Activated CD4-positive, alpha-beta T cell treated with anti-CD3 and anti-CD28 coated beads for 24 hours (primary cell): ENCODE measurements at places on chromosomes 11 and 22.

DNA sequence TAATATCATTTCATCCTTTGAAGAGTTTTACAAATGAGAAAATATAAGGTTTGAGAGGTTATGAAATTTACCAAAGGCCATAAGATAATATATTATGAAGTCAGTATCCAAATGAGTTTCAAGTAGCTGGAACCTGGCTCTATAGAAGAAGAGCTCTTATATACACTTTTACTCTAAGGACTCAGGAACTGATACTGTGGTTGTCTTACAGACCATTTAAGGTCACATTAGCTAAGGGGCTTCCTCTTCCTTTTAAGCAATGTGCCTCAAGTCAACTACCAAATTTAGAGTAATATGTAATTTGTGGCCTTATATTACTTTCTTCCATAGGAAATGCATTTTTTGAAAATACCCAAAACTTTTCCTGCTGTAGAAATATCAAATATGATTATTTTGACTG lies 369.3 kb downstream of the DLG2 start:
- no peak for DNase-seq

DNA sequence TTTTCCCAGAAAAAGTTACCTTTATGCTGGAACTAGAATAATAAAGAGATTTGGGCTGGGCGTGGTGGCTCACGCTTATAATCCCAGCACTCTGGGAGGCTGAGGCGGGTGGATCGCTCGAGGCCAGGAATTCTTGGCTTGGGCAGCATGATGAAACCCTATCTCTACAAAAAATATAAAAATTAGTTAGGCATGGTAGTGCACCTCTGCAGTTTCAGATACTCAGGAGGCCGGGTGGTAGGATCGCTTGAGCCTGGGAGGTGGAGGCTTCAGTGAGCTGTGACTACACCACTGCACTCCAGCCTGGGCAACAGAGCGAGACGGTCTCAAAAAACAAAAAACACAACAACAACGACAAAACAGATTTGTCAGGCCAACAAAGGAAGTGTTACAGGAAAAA lies 119.3 kb upstream of the OR9Q1 start:
- DNase-seq = no peak

DNA sequence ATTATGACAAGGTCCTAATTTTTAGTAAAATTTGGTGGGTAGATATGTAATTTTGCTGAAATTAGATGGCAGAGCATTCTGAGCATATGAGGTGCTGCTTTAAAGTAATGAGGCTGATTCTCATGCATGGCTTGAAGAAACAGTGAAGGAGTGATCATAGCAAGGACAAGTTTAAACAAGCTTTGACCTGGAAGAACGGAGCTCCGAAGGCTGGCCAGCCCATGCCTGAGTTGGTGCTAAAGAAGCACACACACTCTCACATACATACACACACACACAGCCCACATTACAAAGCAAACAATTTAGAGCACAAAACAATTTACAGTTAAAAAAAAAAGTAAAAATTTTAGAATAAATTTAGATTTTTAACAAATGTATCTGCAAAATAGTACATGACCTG lies 150.7 kb downstream of the DCDC1 start:
- no peak for DNase-seq

GRCh38 chr11:57800444-57801182 lies 39.0 kb downstream of the CTNND1 start:
- no peak for DNase-seq

DNA sequence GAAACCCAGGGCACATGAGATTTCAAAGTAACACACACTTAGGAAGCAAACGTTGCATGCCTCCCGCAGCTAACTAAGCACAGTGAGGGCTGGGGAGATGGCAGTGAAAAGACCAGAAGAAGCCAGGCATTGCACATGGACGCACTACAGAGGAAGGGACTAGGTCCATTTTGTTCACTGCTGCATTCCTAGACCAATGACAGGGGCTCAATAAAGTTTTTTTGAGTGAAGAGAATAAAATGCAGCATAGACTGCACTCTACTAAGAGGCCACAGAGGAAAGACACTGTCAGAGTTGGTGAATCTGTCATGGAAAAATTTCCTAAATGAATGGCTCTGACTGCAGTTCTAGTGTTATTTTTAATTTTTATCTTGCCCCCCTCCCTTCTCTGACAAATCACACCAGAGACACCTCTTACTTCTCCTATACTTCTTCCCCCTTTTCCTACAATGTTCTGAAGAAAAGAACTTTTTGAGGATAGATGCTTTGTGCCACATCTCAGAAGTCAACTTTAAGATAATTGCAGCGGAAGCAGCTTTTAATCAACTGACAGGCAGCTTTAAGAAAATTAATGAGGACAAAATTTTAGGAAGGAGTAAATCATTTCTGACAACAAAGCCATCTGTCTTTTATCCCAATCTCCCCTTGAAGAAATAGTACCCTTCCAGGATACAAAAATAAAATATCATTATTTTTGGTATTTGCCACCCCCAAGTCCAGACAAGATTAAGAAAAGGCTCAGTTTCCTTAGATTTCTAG lies 34.8 kb upstream of the CHRM4 start:
- no peak for DNase-seq

DNA sequence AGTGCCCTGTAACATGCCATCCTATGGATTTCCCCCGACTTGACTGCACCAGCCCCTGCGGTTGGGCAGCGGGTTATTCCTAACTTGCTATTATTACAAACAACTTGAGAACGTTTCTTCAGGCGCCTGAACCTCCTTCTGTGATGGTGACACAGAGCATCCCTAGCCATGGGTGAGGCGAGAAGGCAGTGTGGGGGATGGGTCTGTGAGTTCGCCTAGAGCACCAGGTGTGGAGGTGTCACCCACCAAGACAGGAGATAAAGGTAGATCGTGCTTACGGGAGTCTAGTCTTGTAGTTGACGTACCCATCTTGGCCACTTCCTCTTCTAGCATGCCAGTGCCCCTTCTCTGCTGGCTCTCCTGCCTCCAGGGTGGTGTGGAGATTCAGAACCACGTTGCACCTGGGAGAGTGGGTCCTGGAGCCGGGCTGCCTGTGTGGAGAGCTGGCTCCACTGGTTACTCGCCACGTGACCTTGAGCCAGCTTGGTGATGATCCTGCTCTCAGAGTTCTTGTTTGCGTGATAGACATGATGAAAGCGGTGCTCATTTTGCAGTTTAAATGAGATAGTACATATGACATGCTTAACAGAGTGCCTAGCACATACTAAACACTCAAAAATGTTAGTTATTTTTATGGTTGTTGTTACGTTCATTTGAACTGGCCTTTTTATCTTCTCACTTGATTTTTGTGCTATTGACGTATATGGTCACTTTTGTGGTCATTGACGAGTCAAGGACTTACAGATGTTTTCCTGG lies 37.8 kb downstream of the TBC1D22A start:
- DNase-seq = no peak

GRCh38 chr11:124415356-124415923 lies 9.2 kb downstream of the OR8B4 start:
- DNase-seq = no peak

DNA sequence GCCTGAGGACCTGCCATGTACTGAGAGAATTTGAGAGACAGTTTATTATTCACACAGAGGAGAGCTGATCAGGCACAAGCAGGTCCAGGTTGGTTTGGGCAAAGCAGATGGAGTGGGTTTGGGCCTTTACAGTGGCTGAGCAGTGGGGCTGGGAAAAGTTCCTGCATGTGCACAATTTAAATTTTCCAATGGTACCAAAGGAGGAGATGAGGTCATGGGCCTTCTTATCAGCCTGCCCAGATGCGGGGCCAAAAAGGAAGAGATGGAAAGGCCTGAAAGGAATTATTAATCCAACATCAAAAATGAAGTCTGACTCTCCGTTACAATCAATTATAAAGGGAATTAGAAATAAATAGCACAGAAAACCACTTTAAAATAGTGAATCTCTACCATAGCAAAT lies 367.6 kb downstream of the TMEM135 start:
- no peak for DNase-seq

DNA sequence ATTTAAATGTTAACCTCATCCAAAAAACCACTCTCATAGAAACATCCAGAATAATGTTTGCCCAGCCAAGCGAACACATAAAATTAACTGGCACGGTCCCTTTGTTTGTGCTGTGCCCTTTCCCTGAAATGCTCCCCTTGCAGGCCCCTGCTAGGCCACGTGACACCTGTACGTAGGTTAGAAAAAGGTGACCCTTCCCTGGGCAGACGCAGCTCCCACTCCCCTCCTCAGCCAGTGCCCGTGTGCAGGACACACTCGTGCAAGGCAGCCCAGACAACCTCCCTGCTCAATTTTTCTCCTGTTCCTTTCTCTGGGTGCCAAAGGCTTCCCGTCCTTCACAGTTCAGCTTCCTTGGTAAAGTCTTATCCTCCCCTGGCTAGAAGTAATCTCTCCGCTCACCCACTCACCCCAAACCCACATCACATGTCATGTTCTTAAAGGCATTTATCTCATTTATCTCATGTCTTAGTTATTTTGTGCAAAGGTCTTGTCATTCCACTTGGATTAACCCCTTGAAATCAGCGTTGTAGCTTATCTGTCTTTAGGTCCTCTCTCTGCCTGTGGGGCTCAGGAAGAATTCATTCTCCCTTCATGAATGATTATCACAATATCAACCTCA lies 20.7 kb downstream of the FAM83F start:
- no peak for DNase-seq

DNA sequence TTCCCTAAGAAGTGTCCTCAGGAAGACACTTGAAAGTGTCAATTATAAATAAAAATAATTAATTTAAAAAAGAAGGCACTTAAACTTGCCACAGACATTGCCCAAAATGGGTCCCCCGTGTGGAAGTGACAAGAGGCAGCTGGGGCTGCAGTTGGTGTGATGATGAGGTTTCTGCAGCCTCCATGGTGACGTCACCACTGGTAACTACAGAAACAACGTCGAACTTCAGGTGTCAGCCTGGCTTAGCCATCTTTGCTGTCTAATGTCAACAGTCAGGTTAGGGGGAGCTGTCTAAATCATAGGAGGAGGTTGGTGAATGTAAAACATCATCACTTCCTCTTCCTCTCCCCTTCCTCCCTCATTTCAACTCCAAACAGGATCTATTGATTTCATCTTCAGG lies 328.6 kb downstream of the MN1 start:
- DNase-seq = no peak

GRCh38 chr11:7890417-7891172 lies 40.5 kb downstream of the OR10A6 start:
- DNase-seq = no peak

- no peak for DNase-seq
Measured at GRCh38 chr11:13883042-13883441, 79.5 kb upstream of the SPON1 start.

DNA sequence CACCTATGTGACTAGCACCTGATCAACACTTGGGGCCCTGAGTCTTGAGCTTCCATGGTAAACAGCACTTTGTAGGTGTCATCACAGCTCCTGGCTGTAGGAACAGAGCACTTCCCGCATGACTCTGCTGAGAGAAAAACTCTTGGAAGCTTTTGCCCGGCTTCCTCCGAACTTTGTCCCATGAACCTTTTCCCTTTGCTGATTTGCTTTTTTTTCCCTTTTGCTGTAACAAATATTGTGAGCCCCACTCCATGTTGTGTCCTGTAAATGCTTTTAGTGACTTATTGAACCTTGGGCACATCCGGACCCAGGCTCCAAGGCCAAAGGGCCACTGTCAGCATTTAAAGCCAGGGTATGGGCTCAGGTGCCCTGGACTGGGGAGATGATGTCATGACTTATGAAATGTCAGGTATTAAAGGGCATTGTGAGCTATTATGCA lies 391.1 kb downstream of the TENM4 start:
- DNase-seq = no peak

DNA sequence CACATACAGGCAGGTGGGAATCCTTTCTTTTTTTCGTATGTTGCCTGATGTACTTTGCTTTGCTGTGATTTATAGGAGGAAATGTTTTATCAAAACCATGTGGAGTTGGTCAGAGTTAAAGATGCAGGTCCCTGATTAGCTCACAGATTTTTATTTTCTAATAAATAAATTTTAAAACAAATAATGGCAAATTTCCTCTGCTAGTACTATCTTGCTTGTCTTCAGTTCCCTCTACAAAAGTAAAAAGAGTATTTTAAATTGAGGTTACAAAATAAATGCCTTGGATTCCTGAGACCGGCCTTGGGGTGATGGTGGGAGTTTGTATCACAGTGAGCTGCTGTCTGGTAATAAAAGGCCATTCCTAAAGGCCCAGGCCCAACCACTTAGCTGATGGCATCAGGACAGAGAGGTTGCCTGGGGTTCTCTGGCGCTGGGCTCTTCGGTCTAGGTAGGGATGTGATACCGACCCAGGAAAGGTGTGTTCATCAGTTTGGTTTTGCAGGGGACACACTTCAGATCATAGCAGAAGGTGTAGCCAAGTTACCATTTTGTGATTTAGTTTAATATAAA lies 129.0 kb downstream of the TBC1D22A start:
- no peak for DNase-seq

GRCh38 chr22:46121079-46121478 lies 29.2 kb upstream of the PPARA start:
- DNase-seq = no peak

DNA sequence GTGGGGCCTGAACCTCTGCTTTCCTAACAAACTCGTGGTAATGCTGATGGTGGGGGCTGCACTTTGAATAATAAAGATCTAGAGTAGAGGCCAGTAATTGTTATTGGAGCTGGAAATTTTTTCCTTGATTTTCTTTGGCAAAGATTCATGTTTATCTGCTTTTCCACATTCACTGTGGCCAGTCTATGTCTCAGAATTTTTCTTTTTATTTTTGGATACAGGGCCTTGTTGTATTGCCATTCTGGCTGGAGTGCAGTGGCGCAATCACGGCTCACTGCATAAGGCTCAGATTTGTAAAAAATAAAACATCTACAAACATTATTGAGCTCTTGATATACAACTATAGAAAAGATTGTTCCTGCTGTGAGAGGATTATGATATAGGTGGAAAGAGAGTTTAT lies 1.6 kb downstream of the TMEM135 start:
- no peak for DNase-seq

DNA sequence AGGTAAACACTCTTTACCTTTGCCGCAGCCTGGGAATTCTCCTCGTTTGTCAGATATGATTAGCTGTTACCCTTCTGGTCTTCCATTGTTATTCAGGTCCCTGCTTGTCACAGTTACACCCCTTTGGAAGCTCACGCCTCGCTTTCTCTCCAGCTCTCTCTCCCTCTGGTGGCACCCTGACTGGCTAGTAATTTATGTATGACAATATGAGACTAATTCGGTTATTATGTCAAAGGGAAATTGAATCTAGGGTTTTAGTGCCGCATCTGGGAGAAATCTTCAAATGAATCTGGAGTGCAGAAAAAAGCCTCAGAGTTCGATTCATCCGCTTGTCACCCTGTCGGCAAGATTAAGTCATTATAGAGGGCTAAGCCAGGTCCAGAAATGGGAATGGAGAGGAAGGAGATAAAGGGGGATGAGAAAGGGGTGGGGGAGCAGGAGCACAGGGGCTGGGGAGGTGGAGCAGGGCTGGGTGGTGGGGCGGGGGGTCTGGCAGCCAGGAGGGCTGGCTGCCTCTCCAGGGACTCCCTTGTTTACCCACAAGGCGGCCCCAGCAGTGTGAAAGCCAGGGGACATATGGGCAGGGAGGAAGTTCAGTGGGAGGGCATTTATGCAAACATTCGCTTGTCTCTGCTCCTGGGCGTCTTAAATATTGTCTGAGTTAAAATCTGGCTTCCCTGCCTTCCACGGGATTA lies 179.0 kb upstream of the NECTIN1 start:
- DNase-seq = no peak

GRCh38 chr11:80082406-80082805 lies 641.6 kb upstream of the TENM4 start:
- no peak for DNase-seq
